Myocyte (in vitro differentiated cells): ENCODE measurements at places on chromosomes 5 and 9. TPM values are rescaled to one million over a fixed set of nuclear protein-coding genes. Genes with fewer than 3 reads are reported as not detected.

QSOX2 gene
- 18.2 and 20.7 TPM in 2 replicates for total RNA-seq

- peak; percentile 40 for DNase-seq
These were observed 47.3 kb upstream of the SLC30A5 start for GRCh38 chr5:69046375-69046957.

- no peak for DNase-seq
These were observed 24.3 kb upstream of the TRIM32 start for GRCh38 chr9:116662646-116663310.

PRR16 gene
- total RNA-seq: 9.2 and 17.2 TPM in 2 replicates

SH3TC2 gene
- total RNA-seq: 3.9 and 4.3 TPM in 2 replicates

IFNA21 gene
- total RNA-seq: not detected in 2 replicates

DNA sequence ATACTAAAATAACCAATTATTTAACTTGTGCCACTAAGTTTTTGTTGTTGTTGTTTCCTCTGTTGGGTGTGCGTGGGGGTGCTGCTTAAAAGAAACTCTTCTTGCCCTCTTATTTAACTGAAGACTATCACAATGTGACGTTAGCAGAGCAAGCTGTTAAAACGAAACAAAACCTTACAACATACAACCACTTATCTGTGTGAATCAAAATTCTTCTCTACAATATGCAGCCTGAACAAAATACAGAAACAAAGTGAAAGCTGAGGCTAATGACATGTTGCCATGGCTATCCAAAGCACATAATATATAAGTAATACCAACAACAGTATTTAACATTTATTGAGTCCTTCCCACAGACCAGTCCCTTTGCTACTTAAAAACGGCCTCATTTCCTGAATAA is 291.0 kb downstream of the FBXL17 start:
- DNase-seq: no peak

- DNase-seq: peak; percentile 62
These were observed 8.2 kb upstream of the GDNF start for GRCh38 chr5:37847978-37848425.

- no peak for DNase-seq
These were observed 326.4 kb upstream of the PDE4D start for GRCh38 chr5:60219921-60220320.

GRCh38 chr5:66633754-66634153 is 37.6 kb downstream of the MAST4 start:
- no peak for DNase-seq

DNA sequence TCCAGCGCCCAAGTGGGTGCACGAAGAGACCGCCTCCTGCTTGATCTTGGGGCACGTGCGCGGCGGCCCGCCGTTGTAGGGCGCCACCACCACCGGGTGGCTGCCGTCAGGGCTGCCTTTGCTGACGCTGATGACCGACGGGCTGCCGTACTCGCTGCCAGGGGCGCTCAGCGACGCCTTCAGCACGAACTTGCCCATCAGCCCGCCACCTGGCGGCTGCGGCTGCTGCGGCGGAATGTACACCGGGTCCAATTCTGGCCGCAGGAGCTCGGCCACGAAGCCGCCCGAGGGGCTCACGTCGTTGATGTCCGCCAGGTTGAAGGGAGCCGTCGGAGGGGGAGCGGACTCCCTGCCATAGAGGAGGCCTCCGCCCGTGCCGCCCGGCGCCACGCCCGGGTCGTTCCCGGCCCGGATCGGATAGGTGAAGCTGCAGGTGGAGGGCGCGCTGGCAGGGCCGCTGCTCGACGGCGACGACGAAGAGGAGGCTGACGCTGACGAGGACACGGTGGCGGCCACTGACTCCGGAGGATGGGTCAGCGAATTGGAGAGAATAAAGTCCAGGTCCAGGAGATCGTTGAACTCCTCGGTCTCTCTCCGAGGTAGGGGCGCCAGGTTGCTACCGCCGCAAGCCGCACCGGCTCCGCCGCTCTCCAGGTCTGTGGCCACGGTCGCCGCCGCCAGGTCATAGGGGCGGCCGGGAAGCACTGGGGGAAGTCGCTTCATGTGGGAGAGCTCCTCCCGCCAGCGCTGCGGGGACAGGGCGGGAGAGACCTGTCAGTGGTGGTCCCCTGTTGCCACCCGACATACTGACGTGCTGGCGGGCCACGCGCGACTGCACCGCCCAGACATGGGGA is 1.8 kb downstream of the KLF4 start:
- no peak for DNase-seq

- peak; percentile 81 for DNase-seq
These were observed 44.1 kb upstream of the CEMIP2 start for GRCh38 chr9:71812385-71812784.

C5orf58 gene
- total RNA-seq: not detected in 2 replicates

GRCh38 chr5:57280853-57281252 is 107.0 kb downstream of the GPBP1 start:
- DNase-seq: no peak

DNA sequence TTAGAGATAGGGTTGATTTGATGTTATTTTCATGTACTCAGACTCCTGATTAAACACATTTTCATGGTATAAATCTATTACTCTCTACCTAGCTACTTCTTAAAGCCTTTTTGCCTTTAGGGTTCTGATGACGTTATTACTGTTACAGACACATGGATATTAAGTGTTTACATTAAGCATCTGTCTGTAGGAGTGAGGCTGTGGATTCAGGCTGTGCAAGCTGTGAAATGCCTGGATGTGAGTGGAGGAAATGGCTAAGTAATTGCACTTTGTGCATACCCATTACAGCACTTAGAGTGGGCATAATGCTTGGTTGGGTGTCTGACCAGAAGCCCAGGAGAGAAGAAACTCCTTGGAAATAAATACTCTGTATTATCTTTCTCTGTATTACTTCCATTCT is 186.8 kb downstream of the SNX18 start:
- no peak for DNase-seq

PPP3R2 gene
- not detected in 2 replicates for total RNA-seq

- no peak for DNase-seq
These were observed 235.4 kb downstream of the CDH9 start for GRCh38 chr5:26802944-26803343.

GRCh38 chr5:172049226-172049796 is 42.9 kb upstream of the FBXW11 start:
- DNase-seq: no peak

DNA sequence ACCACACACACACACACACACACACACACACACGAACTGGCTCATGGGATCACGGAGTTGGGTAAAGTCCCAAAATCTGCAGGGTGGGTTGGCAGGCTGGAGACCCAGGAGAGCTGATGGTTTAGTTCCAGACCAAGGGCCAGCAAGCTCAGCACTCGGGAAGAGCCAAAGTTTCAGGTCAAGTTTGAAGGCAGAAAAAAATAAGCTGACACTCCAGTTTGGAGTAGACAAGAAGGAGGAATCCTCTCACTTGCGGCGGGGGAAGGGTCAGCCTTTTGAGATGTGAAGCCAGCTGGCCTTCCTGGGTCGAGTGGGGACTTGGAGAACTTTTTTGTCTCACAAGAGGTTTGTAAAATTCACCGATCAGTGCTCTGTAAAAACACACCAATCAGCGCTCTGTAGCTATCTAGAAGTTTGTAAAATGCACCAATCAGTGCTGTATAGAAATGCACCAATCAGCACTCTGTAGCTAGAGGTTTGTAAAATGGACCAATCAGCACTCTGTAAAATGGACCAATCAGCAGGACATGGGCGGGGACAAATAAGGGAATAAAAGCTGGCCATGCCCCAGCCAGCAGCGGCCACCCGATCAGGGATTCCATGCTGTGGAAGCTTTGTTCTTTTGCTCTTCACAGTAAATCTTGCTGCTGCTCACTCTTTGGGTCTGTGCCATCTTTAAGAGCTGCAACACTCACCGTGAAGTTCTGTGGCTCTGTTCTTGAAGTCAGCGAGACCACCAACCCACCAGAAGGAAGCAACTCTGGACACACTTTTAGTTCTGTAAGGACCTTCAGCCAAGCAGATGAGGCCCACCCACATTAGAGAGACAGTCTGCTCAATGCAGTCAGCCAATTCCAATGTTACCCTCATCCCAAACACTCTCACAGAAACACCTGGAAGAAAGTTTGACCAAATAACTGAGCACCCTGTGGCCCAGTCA is 37.8 kb upstream of the UNC5A start:
- DNase-seq: no peak

- no peak for DNase-seq
These were observed 251.7 kb downstream of the DENND1A start for GRCh38 chr9:123678038-123678877.

DNA sequence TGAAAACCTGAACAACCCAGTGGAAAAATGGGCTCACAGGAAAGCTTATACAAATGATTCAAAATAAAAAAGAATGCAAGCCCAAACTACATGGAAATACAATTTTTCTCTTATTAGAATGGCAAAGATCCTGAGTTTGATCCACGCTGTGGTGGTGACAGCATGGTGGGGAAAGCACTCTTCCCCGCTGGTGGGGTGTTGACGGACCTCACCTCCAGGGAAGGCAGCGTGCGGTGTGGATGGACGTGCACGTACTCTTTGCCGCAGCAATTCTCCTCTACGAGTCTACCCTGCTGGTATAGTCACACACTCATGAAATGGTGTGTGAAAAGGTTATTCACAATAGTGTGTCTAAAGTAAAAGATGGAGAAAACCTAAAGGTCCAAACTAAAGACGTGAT is 5.9 kb upstream of the ZFP62 start:
- DNase-seq: no peak

- peak; percentile 44 for DNase-seq
These were observed 286.9 kb downstream of the ARHGEF28 start for GRCh38 chr5:73912821-73913271.

DNA sequence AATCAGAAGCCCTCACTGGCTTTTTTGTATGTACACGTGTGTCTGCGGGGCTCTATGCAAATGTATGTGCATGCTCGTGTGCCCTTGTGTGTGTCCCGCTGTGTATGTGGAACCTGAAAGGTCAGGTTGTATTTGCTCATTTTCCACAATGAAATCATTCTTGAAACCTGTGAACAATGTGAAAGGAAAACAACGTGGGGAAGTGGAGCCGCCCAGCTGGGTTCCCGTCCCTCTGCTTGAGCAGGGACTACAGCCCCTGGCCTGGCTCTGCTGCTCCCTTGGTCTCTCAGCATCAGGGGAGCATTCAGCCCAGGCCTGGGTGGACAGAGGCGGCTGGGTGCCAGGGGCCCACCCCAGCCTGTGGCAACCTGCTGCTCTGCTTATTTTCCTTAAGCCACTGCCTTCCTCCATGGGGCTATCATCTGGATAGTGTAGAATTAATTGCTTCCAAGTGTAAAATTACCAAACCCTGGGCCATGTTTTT is 3.0 kb downstream of the ECSCR start:
- no peak for DNase-seq

- no peak for DNase-seq
These were observed 132.1 kb downstream of the PCSK1 start for GRCh38 chr5:96300976-96301375.

DNA sequence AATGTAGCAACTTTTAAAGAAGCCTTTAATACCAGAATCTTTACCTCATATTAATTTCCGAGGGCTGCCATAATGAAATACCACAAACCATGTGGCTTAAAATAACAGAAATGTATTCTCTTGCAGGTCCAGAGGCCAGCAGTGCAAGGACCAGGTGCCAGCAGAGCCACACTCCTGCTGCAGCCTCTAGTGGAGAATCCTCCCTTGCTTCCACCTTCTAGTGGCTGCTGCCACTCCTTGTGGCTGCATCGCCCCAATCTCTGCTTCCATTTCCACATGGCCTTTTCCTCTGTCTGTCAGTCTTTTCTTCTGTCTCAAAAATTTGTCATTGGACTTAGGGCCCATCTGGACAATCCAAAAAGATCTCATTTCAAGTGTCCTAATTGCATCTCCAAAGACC is 401.5 kb downstream of the EFNA5 start:
- no peak for DNase-seq

TMEFF1 gene
- total RNA-seq: 5.6 and 8.0 TPM in 2 replicates

TRPM6 gene
- total RNA-seq: not detected in 2 replicates

KCTD16 gene
- total RNA-seq: 0.47 and 0.64 TPM in 2 replicates

DNA sequence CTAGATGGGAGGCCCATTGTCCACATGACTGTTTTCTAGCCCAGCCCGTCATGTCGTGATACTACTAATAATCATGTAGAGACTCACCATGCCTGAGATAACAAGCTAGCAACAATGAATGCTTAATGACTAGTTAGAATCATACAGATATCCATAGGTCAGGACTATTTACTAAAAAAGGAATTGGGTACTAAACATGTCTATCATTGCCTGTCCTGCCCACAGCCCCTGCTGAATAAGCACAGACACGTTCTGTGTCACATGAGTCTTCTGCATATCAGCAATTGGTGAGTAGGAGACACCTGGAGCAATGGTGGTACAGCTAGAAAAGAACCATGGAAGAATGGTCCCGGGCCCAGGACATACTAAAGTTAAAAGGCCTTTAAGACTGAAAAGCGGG is 18.0 kb downstream of the FRRS1L start:
- DNase-seq: no peak

DNA sequence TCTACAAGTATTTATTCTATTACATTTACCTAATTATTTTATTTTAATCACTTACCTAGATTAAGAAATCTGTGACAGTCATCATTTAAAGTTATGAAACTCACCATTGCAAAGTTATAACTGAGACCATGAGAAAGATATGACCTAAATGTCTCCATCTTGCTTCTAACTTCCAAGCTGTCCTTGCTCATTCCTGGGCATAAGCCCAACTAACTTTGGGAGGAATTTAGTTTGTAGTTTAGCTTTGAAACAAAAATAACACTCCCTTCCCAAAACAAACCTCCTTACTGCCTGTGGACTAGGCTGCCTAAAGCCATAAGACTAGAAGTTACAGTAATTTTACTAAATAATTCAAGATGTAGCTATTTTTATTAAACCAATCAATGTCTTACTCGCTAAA is 195.6 kb upstream of the RAI14 start:
- peak; percentile 7 for DNase-seq

DNA sequence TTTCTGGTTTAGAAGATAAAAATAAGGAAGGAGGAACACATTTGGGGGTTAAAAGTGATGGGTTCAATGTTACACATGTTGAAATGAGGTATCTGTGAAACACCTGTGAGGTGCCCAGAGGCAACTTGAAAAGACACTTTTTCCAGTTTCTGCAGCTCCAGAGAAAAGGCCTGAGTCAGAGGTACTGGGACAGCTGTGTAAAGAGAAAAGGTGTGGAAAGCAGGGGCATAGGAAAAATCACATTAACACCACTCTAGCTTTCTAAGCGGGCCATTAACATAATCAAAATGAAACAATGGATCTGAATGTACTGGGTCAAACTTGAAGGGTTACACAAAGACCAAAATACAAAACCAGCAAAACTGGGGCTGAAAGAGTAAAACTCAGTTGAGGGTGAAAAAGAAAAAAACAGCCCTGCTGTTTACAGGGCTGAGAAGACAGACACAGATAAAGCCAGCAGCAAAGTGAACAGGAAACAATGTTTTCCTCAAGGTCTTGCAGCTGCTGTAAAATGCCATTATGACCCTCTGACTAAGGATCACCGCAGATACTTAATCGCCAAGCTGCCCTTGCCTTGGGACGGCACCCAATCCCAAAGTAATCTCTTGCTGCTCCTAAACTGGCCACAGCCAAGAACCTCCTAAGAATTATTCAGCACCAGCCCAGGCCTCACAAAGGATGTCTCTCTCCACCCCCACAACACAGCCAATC is 104.7 kb downstream of the DROSHA start:
- peak; percentile 48 for DNase-seq

BHMT gene
- total RNA-seq: not detected in 2 replicates

- peak; percentile 82 for DNase-seq
These were observed 179.0 kb downstream of the ROR2 start for GRCh38 chr9:91771027-91771426.

GRCh38 chr5:13278811-13279210 is 665.7 kb downstream of the DNAH5 start:
- DNase-seq: no peak

SLCO4C1 gene
- 0.05 and 0.29 TPM in 2 replicates for total RNA-seq
